ENCODE measurements at places on chromosomes 2 and 18.

GRCh38 chr2:219001577-219002394 lies 8.6 kb upstream of the CRYBA2 start:
- DNase-seq: no peak

DNA sequence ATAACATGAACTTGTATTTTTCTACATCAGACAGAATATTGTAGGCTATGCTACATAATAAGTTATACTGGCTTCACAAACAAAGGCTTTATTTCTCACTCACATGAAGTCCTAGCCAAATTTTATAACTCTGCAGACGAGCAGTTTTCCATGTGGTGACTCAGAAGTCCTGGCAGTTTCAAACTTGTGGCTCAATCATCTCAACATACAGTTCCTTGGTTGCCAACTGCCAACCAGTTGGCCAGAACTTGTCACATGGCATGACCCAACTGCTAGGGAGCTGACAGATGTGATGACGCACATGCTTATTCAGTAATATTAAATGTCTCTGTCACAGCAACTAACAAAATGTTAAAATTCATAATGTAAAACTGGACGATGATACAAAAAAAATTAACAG lies 63.8 kb upstream of the ZC3H15 start:
- peak; percentile 34 for DNase-seq

- DNase-seq: no peak
Measured at GRCh38 chr2:240569998-240570530, 1.8 kb downstream of the RNPEPL1 start.

DNA sequence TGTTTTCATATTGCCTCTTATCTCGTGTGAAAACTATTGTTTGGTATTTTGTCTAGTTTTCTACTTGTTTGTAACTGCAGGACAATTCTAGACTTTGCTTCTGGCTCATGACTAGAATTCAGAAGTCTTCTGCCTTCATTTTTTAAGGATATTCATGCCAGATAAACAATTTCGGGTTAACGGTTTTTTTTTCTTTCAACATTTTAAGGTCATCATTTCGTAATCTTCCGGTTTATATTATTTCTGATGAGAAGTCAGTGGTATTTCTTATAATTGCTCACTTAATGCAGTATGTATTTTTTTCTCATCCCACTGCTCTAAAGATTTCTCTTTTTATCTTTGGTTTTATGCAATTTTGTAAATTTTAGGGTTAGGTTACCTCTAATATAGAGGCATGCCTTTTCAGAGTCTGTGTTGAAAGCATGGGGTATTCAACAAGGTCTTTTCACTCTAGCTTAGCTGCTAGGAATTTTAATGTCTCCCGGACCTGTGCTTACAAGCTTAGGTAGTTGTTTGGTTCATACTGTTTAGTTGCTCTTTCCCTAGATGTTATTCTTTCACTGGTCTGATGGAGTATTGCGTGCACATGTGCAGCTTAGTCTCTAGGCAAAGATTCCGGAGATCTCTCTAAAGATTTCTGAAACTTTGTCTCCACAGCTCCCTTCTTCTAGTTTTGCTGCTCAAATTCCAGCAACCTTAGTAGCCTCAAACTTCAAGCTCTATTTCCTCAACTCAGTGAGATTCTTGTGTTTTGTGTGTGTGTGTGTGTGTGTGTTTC lies 198.1 kb downstream of the MCFD2 start:
- DNase-seq: no peak

- DNase-seq: no peak
Measured at GRCh38 chr2:30790879-30791278, 16.4 kb downstream of the CAPN13 start.
